Stimulated activated CD4-positive, alpha-beta T cell treated with anti-CD3 and anti-CD28 coated beads, Interleukin-1b, Interleukin-23, amount 100 ng/mL, for 4 hours (primary cell): ENCODE measurements at places on chromosomes 4 and X.

GRCh38 chrX:70196961-70197720 lies 19.9 kb downstream of the DGAT2L6 start:
- DNase-seq = peak; percentile 62

- peak; percentile 18 for DNase-seq
These were observed 291 bp upstream of the NBDY start for GRCh38 chrX:56728752-56729151.

DNA sequence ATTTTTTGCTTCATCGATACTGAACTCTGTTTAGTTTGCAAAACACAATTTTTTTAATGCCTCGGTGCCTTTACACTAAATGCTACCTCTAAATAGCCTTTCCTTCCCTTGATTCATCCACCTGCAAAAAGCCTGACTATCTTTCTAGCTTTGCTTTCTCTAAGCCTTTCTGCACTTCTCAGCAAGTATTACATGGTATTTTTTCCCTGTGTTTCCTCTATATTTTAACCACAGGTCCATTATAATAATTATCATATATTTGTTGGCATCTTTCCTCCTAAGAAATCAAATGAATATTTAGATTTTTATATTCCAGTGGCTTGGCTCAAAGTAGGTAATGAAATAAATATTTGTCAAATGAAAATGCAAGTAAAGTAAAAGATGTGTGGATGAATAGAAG lies 196.2 kb downstream of the ARHGAP24 start:
- no peak for DNase-seq

- no peak for DNase-seq
These were observed 91.1 kb downstream of the P2RY10 start for GRCh38 chrX:79036157-79036880.

GRCh38 chrX:128816919-128817318 lies 706.4 kb downstream of the SMARCA1 start:
- DNase-seq = no peak

GRCh38 chr4:5905714-5906113 lies 12.8 kb upstream of the CRMP1 start:
- no peak for DNase-seq

- DNase-seq = no peak
These were observed 25.1 kb upstream of the APLN start for GRCh38 chrX:129679901-129680300.

GRCh38 chr4:144178414-144178813 lies 37.9 kb upstream of the GYPA start:
- DNase-seq = no peak

DNA sequence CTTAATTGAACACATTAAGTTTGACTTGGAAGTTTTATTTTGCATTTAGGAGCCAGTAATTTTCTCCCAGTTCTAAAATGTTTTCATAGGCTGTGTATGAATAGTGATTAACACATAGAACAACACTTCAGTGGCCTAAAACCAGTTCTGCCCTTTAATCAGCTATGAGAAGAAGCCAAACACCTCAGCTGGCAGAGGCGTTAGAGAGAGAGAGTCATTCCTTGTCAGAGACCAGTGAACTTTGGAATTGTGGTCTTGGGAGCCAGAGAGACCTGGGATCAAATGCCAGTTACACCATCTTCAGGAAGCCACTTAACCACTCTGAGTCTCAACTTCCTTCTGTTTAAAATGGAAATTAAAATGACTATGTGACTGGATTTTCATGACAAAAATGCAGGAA lies 39.3 kb upstream of the PRPS2 start:
- DNase-seq = no peak

- no peak for DNase-seq
These were observed 22.6 kb downstream of the UVSSA start for GRCh38 chr4:1369479-1370079.

- DNase-seq = no peak
These were observed 24.5 kb downstream of the DHX15 start for GRCh38 chr4:24559889-24560288.

DNA sequence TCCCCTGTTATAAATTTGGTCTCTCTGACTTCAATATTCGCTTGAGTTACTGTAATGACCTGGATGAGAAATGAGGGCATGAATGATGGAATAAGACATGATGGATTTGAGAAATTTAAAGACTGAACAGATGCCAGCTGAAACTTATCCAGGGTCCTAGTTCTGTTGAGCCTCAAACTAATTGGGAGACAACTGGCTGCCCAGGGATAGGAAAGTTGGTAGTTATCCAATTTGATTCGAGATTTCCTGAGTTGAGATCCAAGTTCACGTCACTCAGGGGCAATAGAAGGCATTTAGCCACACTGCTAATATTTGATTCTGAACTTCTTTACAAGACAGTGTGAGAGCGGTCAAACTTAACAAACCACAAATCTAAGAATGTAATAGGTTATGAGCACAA lies 159.0 kb upstream of the CXCL13 start:
- no peak for DNase-seq

GRCh38 chrX:20285511-20285910 lies 18.8 kb upstream of the RPS6KA3 start:
- no peak for DNase-seq

GRCh38 chrX:69096963-69097362 lies 68.3 kb downstream of the PJA1 start:
- DNase-seq = no peak

DNA sequence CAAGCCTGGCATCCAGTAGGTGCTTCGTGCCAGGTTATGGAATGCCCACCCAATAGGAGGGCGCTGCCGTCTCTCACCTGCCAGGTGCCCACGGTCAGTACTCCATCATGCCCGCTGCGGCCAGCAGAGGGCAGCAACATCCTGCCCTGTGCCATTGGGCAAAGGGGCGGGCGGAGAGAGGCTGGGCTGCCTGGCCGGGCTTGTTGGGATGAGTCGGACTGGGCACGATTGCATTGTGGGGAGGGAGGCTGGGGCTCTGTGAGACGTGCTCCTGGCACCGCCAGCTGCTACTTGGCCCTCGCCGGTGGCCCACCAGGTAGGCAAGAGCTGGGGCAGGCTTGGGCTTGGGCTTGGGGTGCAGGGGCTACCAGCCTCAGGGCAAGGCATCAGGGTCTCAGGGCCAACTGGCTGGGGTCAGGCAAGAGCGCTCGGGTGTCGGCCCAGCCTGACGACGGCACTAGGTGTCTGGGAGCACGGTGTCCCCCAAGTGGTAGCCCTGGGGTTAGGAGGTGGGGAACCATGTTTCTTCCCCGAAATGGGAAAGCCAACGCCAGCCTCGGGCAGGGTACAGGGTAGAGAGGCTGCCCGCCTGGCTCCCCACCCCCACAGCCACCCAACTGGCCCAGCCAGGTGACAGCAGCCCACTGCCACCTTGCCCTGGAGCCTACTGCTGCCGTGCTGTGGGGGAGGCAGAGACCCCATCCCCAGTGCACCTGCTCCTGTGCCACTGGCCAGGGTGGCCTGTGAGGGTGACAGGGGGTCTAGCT lies at the start of gene PLXNB3:
Gene PLXNB3, plus strand, starts transcription at position 261 of the 767 bp plus-strand sequence. CDS start 1,287 bp downstream, outside the sequence.
- DNase-seq = peak; percentile 68

DNA sequence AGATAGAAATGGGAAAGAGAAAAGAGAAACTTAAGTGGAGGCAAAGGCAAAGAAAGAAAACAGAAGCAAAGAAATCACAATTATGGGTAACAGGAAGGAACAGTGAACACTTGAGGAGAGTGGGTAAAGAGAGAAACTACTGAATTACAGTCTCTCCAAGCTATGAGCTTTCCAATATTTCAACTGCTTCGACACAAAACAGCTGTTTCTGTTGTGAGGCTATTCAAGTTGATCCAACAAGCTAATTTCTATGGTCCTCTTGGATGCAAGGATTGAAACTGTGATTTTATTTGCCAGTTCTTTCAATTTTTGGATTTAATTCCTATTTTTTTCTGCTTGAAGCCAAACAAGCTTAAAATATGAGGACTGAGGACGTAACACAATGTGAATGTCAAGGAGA lies 80.5 kb upstream of the ADGRA3 start:
- no peak for DNase-seq

- no peak for DNase-seq
These were observed 40.3 kb downstream of the ATP11C start for GRCh38 chrX:139892512-139892911.

DNA sequence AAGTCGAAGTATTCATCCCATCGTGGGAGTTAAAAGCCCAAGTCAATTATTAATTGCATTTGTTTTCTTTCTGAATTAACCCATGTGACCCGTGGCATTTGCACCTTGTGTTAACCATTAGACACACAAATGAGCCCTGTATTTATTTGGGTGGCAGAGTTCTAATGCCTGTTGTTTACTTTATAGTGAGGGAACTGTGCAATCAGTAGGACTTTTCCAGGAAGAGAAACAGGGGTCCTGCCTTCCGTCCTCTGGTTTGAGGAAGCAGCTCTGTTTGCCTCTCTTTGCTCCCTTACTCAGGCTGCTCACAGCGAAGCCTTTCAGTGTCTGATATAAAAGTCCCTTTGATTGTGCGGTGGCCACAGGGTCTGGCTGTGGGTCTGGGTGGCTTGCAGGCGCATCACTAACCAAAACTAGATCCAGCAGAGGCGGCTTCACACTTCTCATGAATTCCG lies 263.6 kb downstream of the PTTG2 start:
- DNase-seq = no peak

DNA sequence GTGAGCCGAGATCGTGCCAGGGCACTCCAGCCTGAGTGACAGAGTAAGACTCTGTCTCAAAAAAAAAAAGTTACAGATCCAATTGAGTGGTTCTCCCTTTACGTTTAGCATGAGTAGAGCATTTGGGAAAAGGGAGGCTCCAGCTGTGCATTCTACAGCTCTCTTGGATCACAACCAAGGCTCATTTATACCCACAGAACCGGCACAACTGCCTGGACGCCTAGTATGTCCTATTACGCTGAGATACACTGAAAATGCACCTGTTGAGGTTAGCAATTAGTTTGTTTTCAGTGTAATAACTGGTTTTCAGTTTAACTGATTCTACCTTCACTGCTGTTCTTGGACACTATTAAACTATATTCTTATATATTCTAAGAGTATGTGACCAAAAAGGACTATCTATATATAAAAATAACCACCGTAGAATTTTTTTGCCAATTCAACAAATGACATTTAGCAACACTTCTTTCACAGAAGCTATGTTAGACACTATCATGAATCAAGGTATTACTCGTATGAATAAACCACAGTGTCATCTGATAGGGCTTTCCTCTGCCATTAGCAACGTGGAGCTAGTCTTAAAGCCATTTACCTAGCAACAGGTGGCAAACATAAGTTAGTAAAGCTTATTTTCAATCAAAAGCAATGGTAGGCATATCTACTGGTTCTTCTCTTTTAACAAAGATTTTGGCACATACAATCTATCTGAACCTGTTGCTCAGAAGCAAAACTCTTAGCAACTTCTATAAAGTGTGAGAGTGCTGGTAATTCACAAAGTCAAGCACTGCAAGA lies 3.6 kb downstream of the OTUD4 start:
- DNase-seq = no peak

GRCh38 chrX:94576367-94577004 lies 902.5 kb downstream of the FAM133A start:
- DNase-seq = no peak

DNA sequence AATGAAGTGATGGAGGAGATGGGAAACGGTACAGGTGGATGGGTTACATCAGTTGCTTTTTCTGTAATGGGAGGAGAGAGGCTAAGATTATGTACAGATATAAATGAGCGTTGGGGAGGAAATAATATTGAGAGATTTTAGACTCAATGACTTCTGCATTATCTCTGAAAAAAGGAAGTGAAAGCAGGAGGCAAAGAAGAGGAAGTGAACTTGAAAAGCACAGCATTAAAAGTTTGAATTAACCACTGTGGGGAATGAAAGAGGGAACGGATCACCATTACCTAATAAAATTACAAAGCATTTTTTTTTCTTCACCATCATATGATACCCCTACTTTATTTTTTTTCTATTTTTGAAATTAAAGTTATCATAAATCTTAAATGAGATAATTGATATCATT lies 1025.5 kb downstream of the RPA4 start:
- no peak for DNase-seq

GRCh38 chrX:8235026-8235425 lies 64.0 kb upstream of the VCX2 start:
- no peak for DNase-seq

- DNase-seq = no peak
These were observed 99.7 kb upstream of the SLC7A11 start for GRCh38 chr4:138341739-138342415.

- DNase-seq = no peak
These were observed 128.5 kb downstream of the LARP7 start for GRCh38 chr4:112765317-112765974.

DNA sequence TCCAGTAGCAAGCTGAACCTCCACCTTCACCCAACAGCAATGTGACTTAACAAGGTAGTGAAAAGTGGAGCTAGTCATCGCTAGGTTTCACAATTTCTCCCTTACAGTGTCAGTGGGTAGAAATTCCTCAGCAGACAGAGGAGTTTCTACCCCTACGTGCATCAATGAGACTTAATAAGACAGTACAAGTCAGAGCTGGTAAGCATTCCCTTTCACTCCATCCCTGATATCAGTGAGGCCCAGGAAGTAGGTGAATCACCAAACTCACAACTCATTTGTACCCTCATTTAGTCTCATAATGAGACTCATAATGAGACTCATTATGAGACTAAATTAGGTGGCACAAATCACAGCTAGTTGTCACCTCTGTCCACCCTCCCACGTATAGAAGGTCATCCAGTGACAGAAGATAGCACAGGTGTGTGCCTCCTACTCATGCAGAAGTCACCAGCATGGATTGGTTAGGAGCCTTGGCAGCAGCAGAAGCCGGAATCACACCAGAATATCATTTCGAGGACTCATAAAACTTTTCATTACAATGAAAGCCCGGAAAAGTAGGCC lies 50.8 kb upstream of the NUDT10 start:
- DNase-seq = no peak

GRCh38 chr4:46924789-46925529 lies 15.9 kb upstream of the COX7B2 start:
- no peak for DNase-seq

GRCh38 chr4:142404191-142404611 lies 441.9 kb downstream of the INPP4B start:
- no peak for DNase-seq

DNA sequence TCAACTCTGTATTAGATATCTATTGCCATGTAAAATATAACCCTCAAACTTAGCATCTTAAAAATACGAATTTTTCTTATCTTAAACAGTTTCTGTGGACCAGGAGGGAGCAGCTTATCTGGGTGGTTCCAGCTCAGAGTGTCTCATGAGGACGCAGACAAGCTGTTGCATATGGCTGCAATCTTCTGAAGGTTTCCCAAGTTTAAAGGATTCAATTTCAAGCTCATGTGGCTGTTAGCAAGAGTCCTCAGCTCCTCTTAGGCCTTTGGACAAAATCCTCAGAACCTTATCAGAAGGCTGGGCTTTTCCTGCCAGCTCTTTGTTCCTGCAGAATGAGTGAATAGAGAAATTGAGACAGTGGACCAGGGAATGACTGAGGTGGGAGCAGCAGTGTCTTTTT lies 2.8 kb upstream of the CTSO start:
- no peak for DNase-seq

GRCh38 chrX:139738581-139738980 lies 30.6 kb upstream of the MCF2 start:
- DNase-seq = no peak

DNA sequence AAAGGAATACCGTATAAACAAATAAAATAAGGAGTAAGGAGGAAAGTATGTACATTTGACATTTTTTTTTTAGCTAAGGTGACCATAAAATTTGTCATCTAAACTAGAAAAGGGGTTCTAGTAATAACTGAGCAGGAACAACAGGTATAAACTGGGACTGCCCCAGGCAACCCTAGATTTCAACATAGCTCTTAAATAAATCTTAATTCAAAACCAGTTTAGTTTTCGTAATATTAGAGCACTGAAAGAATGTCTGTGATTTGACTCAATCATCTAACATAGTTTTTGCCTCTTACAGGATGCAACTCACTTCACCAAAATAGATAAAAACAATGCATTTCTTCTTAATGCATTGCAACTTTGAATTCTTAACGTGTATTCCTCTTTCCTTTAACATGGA lies 257.7 kb downstream of the ADAMTS3 start:
- no peak for DNase-seq
